Melanocyte of skin (primary cell): ENCODE measurements at places on chromosomes 1 and 21. TPM values are rescaled to one million over a fixed set of nuclear protein-coding genes. Genes with fewer than 3 reads are reported as not detected.

Gene ST6GALNAC5
- total RNA-seq: 0.34 and 3.3 TPM in 2 replicates

Gene PTGER3
- under 0.01 TPM in 1 of 2 replicates, not detected in the other for total RNA-seq

Gene SHE
- total RNA-seq: 1.00 and 1.2 TPM in 2 replicates

Gene C8A
- total RNA-seq: not detected in 2 replicates

Gene OR2M3
- not detected in 2 replicates for total RNA-seq

Gene AMPD1
- not detected in 2 replicates for total RNA-seq

Gene LRRC39
- total RNA-seq: 0.33 and 0.46 TPM in 2 replicates

Gene SKI
- 18.4 and 20.3 TPM in 2 replicates for total RNA-seq

Gene ATP1B1
- 6.9 and 17.8 TPM in 2 replicates for total RNA-seq

Gene KIF17
- under 0.01 TPM in 1 of 2 replicates, not detected in the other for total RNA-seq

Gene PDC
- total RNA-seq: not detected in 2 replicates

Gene RGS1
- total RNA-seq: 1.0 and 2.2 TPM in 2 replicates

Gene C1orf159
- total RNA-seq: 12.0 and 13.3 TPM in 2 replicates

Gene KRTAP19-1
- total RNA-seq: 0.77 and 3.7 TPM in 2 replicates

Gene NBPF11
- total RNA-seq: 3.0 and 4.3 TPM in 2 replicates

Gene MT1HL1
- not detected in 2 replicates for total RNA-seq

Gene TMPRSS3
- total RNA-seq: not detected in 2 replicates

Gene ECE1
- 11.0 and 15.0 TPM in 2 replicates for total RNA-seq

Gene ICOSLG
- not detected in 2 replicates for total RNA-seq

Gene ELAPOR1
- total RNA-seq: under 0.01 and 0.15 TPM in 2 replicates

Gene HMGN1
- total RNA-seq: 93.3 and 145 TPM in 2 replicates

Gene DIO1
- not detected in 2 replicates for total RNA-seq

Gene FHAD1
- total RNA-seq: under 0.01 and 0.15 TPM in 2 replicates

Gene GLIS1
- under 0.01 and 0.33 TPM in 2 replicates for total RNA-seq

Gene OTUD7B
- total RNA-seq: 33.7 and 67.2 TPM in 2 replicates

Gene LY9
- total RNA-seq: not detected in 2 replicates

Gene AKNAD1
- under 0.01 and 0.31 TPM in 2 replicates for total RNA-seq

Gene VWA5B1
- not detected in 2 replicates for total RNA-seq

Gene NAV1
- 18.6 and 25.1 TPM in 2 replicates for total RNA-seq

Gene ZSCAN20
- 8.0 and 8.6 TPM in 2 replicates for total RNA-seq

Gene RNU1-1
- under 0.01 TPM in 2 replicates for total RNA-seq

Gene NBPF6
- 0.15 and 0.33 TPM in 2 replicates for total RNA-seq

Gene FCRLB
- 3.3 and 4.2 TPM in 2 replicates for total RNA-seq

Gene FCER1G
- total RNA-seq: 0.34 TPM in 1 of 2 replicates, not detected in the other
